ENCODE measurements at places on chromosomes 6 and 20.

GRCh38 chr6:73169633-73170032 is 55.7 kb downstream of the KHDC1L start:
- DNase-seq: no peak

- DNase-seq: no peak
These were observed 26.0 kb upstream of the PCMTD2 start for GRCh38 chr20:64229507-64230061.

GRCh38 chr6:43434001-43434840 is 6.9 kb downstream of the ABCC10 start:
- no peak for DNase-seq

- DNase-seq: no peak
These were observed 66.6 kb downstream of the JARID2 start for GRCh38 chr6:15312500-15312899.

GRCh38 chr6:120230008-120230407 is 880.4 kb upstream of the MAN1A1 start:
- no peak for DNase-seq

- DNase-seq: no peak
These were observed 805.8 kb upstream of the GJE1 start for GRCh38 chr6:141326925-141327324.

DNA sequence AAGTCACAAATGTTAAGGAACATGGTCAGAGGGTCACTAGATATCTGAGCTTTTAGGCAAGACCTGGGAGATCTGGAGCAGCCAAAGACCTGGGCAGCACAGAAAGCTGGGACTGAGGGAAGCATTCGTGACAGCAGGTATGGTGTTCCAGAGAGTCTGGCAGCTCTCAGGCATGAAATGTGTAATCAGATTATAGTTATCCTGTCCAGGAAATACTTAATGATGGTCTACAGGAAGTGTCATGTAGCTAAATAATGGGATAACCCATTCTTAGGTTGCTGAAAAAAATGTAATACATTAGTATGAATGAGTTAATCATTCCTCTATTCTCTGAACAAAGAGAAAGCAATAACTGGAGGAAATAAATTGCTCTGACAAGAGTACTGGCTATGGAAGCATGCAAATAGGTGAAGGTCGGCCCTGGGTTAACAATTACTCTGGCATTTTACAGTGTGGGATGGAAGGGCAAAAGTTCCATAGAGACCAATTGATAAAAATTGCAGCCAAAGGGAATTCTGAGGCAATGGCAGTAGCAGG is 740.5 kb downstream of the CBLN4 start:
- no peak for DNase-seq

DNA sequence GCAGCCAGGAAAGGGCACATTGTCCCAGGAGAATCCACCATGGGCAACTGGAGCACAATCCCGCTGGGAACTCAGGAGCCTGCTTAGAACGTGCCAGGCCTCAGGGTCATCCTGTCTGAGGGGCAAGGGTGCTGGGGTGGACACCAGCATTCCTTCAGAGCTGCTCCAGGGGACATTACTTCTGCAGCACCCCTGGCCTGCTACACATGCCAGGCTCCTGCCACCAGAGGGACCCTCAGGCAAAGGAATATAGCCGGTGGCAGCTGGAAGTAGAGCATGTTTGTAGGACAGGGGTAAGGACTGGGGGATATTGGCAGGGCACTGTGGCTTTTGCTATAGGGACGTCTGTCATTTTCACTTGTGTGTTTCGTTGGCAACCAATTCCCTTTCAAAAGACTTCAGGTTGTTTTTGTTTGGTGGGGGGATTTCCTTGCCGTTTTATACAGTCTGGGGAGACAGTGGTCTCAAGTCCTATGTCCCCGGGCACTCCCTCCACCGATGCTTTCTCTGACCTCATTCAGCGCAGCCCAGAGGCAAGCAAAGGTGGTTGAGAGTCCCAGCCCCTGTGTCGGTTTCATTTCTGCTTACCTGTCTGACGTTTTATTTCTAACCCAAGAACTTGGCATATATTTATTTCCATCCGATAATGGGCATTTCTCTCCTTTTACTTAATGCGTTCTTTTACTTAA is 130.8 kb downstream of the JPH2 start:
- DNase-seq: no peak

DNA sequence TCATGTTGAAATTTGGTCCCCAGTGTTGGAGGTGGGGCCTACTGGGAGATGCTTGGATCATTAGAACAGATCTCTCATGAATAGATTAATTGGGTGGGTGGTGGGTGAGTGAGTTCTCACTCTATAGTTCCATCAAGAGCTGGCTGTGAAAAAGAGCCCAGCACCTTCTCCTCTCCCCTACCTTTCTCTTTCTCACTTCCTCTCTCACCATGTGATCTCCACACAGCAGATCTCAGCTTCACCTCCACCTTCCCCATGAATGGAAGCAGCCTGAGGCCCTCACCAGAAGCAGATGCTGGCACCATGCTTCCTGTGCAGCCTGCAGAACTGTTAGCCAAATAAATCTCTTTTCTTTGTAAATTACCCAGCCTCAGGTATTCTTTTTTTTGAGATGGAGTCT is 12.9 kb upstream of the GMNN start:
- no peak for DNase-seq

GRCh38 chr6:36544228-36544627 is 3.1 kb downstream of the STK38 start:
- DNase-seq: no peak

DNA sequence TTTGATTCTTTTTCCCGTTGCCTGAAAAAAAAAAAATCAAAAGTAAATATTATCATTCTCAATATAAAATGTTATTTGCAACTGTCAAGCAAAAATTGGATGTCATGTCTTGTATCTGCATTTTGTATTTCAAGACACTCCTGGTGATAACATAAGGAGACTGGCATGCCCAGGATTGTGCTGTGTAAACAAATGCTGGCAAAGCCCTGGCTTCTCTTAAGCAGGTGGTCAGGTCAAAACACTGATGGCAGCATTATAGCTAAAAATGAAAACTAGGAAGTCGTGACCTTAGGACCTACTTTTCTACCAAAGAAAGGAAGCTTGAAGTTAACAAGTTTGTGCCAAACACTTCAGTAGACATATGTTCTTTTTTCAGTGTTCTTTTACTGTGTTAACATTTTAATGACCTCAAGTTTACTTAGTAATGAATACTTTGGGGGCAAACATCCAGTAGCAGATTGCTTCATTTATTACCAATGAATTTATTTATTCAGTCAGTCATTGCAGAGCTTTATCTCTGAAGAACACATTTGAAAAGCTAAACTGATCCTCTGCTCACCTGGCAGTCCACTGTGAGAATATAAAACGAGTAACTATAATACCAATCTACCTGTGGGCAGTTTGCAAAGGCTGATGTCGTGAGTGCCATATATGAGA is 243.1 kb upstream of the FLRT3 start:
- DNase-seq: no peak

DNA sequence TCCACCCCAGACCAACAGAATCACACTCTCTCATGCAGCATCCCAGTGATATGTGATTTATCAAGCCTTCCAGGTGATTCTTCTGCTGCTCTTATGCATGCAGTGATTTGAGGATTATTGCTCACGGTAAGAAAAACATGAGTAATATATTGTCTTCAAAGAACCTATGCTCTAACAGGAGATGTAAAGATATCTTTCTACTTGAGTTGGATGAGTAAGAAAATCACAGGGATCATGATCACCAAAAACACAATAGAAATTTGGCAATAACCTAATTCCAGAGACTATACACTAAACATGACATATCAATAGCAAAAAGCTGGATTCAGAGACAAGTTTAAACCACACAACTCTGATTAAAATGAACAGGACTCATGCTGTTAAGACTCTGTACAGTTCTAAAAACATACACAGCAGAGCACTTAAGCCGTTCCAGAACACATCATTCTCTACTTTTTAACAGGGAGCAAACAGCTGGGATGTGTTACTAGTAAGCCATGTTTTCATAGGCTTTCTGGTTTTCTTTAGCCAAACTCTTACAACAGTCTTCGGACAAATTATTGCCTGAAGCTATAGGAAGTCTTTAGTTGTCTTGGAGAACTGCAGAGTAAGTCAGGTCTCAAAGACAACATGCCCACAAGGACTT is 568.6 kb downstream of the HAO1 start:
- no peak for DNase-seq

DNA sequence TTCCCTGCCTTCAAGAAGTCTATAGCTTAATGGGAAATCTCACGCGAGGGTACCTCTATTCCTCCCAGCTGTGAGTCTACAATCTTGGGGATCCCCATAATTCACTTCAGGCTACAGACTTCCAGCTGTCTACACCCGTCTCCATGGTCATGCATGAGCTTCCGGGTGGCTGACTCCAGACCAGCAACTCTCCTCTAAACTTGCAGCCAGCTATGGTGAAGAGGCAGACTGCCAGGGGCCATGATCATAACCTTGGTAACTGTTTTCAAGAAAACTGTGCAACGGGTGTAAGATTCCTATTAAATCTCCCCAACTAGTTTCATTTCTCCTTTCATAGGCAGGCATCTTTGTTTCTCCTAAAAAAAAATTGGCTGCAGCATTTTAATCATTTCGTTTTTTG is 534.4 kb upstream of the CHD6 start:
- DNase-seq: no peak

GRCh38 chr6:151372164-151372563 is 19.2 kb downstream of the ZBTB2 start:
- no peak for DNase-seq

- no peak for DNase-seq
These were observed 185.1 kb upstream of the SULF2 start for GRCh38 chr20:47970282-47970903.

GRCh38 chr6:43488667-43489276 is 11.4 kb downstream of the TJAP1 start:
- DNase-seq: no peak

- no peak for DNase-seq
These were observed 22.0 kb upstream of the SLC2A12 start for GRCh38 chr6:134074151-134075055.

DNA sequence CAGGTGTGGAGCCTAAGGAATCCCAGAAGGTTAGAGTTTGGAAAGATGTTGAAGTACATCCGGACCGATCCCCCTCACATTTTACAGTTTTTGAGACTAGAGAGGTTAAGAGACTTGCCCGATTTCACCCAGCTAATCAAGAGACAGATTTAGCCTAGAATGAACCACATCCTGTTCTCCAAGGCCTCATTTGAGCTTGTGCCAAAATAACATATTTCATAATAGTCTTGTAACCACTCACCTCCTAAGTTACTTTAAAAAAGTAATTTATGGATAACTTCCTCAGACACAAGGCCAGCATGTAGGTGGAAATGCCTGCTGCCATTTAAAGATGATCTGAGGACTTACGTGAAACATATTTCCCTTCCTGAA is 39.8 kb upstream of the ARHGAP18 start:
- DNase-seq: no peak

DNA sequence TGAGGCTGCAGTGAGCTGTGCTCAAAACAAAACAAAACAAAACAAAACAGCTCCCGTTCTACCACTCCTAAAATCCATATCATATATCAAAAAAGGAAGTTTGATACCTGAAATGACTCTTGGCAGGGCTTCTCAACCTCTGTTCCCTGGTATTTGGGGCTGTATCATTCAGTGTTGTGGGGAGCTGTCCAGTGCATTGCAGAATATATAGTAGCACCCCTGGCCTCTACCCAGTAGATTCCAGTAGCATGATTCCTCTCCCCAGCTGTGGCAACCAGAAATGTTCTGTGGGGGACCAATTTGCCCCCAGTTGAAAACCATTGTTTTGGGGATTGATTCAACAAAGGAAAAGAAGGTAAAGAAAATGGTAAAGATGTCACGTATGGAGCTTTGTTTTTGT is 238.9 kb downstream of the PRL start:
- DNase-seq: no peak

GRCh38 chr6:139941826-139942225 is 567.4 kb upstream of the CITED2 start:
- no peak for DNase-seq

- no peak for DNase-seq
These were observed 587.6 kb downstream of the DHX35 start for GRCh38 chr20:39549733-39550132.

GRCh38 chr6:148288541-148288940 is 54.1 kb upstream of the SASH1 start:
- no peak for DNase-seq

GRCh38 chr6:80608881-80609280 is 502.4 kb downstream of the BCKDHB start:
- DNase-seq: no peak

DNA sequence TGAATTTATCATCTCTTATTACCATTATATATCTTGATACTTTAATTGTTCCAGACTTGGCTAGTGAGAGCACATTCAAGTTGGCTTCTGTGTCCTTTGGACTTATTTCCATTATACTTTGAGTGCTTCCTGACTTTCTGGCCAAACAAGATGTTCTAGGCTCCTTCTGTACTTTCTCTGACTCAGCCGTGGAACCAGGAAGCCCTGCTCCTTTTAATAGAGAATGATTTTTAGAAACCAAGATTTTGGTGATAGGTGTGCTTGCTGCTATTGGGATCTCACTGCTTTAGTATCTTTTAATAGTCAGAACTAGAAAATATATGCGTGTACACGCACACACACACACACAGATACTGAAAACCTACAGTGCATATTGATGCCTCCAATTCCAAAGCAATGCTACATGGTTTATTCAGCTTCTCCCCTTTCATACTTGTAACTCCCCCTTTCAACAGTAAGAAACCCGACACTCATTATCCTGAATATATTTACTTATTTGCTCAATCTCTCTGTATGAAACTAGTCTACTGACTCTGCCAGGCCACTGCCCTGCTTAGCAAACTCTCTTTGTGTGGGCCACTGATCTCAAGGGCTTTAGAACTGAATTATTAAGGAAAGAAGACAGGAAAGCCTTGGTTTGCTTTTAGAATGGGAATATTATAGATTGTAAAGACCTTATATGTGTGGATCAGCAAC is 42.7 kb upstream of the EZR start:
- DNase-seq: no peak

GRCh38 chr6:43399932-43400487 is 27.3 kb upstream of the ABCC10 start:
- DNase-seq: no peak

DNA sequence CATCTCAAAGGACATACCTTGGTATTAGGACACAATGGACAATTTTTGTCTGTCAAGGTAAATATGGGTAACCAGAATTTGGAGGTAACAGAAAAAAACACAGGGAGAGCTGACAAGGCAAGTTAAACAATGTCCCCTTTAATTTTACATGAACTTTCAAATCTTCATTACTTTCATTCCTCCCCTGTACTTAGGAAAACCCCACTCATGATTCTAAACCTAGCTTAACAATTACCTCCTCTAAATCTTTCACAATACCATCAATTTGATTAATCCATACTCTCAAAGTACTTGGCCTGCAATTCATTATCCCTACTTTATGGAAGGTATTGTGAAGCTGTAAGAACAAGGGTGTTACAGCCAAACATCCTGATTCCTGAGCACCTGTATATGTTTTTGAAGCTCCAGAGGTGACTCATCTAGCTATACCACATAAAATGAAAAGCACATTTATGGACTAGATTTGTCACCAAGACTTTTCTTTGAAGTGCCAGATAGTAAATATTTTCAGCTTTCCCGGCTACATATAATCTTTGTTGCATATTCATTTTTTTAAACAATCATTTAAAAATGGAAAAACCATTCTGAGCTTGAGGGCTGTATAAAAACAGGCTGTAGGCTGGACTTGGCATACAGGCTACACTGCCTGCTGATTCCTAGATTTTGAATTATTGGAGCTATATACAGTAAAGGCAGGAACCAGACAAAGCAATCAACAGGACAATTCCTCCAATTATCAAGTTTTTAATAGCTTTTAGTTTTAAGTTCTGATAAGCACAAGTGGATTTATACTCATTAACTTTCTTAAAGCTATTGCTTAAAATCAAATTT is 22.9 kb downstream of the DEK start:
- no peak for DNase-seq
